ENCODE measurements at places on chromosomes 1 and 21.

GRCh38 chr1:39833621-39834385 is 45.1 kb upstream of the BMP8B start:
- no peak for DNase-seq

DNA sequence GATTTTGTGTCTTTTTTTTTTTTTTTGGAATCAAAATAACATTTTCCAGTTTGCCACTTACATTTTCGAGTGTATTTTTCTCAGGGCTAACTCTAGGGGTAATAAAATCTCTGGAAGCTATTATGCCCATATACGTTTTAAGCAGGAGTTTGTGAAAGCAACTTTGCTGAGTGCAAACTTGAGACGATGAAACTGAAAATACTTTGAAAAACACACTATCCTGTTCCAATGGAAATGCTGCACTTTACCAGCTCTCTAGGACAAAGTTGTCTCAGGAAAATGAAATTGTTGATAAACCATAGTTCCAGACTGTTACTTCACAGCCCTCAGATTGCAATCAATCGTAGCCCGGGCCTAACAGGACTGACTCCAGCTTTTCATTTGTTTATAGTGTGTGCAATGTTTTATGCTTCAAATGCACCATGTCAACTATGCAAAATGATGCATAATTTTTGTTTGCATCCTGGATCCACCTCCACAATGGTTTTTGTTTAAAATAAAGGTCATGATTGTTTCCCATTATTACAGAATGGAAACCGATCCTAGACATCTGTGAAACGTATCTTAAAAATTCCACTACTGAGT is 220.6 kb upstream of the PKN2 start:
- DNase-seq = no peak

GRCh38 chr1:208540724-208541123 is 296.5 kb upstream of the PLXNA2 start:
- no peak for DNase-seq

GRCh38 chr1:238119060-238119459 is 228.3 kb upstream of the ZP4 start:
- no peak for DNase-seq

DNA sequence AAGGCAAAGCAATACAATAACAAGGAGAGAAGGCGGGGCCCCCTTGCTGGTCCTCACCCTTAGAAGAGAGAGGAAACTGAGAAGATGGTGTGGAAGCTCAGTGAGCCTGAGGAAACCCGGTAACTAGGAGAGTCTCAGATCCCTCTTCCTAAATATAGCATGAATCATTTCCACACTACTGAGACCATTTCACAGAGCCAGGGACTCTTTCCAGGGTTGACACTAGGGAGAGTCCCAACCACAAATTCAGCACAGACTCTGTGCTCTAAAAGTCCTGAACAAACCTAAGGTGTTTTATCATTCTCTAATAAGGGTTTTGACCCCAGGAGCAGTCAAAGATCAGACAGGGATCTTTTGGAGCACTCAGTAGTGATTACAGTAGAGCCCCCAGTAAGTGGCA is 647.7 kb downstream of the KCNT2 start:
- no peak for DNase-seq

- no peak for DNase-seq
Measured at GRCh38 chr1:228013131-228013934, 6.5 kb downstream of the WNT3A start.

DNA sequence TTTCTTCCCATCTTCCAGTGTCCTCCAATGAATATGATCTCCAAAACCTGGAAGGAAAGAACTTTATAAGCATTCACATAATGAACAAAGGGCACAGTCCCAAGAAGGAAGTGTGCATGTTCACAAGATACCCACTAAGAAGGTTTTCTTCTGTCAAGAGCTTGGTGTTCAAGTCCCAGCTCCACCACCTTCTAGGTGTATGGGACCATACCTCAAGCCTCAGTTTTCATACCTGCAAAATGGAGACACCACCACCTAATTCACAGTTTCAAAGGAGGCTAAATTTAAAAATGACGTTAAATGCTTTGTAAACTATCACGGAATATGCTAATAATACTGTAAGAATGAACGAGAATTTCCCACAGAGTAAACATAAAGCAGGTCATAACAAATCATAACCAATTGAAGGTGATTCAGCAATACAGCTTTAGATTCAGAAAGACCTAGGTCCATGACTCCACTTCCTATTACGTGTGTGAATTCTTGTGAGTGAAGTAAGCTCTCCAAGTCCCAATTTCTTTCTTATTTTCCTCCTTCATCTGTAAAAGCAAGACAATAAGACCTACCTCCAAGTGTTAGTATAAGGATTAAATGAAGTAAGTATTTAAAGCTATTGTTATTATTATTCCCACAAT is 8.1 kb upstream of the KTI12 start:
- no peak for DNase-seq

- no peak for DNase-seq
Measured at GRCh38 chr1:209567698-209568175, 15.8 kb upstream of the CAMK1G start.

GRCh38 chr1:186461014-186461413 is at the start of gene PDC:
PDC (minus strand) TSS chr1:186461114; CDS start chr1:186449459, 11,655 bp downstream.
- no peak for DNase-seq
